ENCODE measurements at places on chromosomes 5 and 9. TPM values are rescaled to one million over a fixed set of nuclear protein-coding genes. Genes with fewer than 3 reads are reported as not detected.

- no peak for DNase-seq
Measured at GRCh38 chr9:71191708-71192107, 70.3 kb upstream of the TRPM3 start.

DNA sequence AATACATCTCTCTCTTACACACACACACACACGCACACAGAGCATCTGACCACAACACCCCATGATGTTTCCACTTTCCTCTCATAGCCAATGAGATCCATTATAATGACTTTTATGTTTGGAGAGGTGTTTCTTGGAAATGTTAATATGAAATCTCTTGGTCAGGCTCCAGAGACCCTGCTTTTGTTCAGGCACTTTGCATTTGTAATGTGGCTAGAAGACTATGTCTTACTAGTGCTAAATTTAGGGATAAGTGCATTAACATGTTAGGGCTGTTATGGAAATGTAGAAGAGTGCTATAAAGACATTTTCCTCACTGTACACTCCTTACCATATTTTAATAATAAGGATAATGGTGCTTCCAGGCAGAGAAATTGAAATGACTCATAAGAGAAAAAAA is 3.8 kb downstream of the CDH9 start:
- no peak for DNase-seq

DNA sequence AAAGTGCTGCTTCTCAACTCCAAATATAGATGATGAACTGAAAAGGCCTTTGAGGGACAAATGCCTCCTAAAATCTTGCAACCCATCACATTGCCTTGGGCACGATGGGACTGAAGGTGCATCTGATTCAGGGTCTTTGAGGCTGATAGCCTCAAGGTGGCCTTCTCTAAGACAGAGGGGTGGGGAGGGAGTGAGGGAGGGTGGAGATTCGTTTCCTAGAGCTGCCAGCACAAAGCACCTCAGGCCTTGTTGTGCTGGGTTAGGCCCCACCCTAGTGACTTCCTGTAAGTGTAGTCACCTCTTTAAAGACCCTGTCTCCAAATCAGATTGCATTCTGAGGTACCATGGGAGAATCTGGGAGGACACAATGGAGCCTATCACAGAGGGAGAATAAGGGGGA is 57.1 kb downstream of the BARX1 start:
- DNase-seq = peak; percentile 45

GRCh38 chr9:111516061-111516465 is 8.9 kb upstream of the ZNF483 start:
- no peak for DNase-seq

DNA sequence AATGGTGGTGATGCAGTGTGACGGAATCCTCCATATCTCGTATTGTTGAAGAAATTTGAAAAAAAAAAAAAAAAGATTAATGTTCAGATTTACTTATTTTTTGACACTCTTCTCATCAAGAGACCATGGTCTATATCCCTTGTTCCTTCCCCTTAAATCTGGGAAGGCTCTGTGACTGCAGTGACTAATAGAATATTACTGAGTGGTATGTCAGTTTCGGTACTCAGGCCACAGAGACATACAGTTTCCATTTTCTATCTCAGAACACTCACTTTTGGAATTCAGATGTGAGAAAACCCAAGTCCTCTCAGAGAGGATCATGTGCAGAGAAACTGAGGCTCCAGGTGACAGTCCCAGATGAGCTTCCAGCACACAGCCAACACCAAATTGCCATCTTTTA is 1193.5 kb downstream of the DTWD2 start:
- DNase-seq = no peak

- DNase-seq = no peak
Measured at GRCh38 chr9:14318934-14319580, 5.1 kb upstream of the NFIB start.

The PHYHD1 gene
- total RNA-seq = 2.2 TPM
